Stimulated activated CD4-positive, alpha-beta T cell treated with anti-CD3 and anti-CD28 coated beads, Interleukin-1b, Interleukin-23, amount 100 ng/mL, for 4 hours (primary cell): ENCODE measurements at places on chromosomes 2 and 18.

DNA sequence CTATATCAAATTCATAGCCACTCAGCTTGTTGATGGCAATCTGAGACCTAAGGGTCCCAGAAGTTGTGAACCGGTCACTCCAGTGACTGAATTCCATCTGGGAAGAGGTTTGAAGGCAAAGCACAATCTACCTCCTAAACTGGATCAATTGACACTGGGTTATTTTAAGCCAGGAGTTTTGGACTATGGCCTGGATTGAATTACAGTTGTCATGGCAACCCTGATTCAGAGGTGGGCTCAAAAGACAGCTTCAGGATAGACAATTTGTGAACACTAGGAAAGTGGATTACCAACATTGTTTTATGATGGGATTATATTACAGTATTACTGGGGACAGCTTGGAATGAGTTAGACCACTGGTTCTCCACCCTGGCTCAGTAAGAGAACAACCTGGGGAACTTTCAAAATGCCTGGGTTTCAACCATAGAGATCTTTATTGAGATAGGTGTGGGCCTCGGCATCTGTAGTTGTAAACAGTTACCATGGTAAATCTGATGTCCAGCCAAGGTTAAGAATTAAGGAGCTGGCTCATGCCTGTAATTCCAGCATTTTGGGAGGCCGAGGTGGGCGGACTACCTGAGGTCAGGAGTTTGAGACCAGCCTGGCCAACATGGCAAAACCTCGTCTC is 58.8 kb downstream of the MFSD6 start:
- no peak for DNase-seq

- DNase-seq, result no peak
Measured at GRCh38 chr2:210363261-210363660, 48.3 kb upstream of the MYL1 start.

GRCh38 chr18:45722899-45723298 is 1.1 kb upstream of the SLC14A1 start:
- DNase-seq, result peak; percentile 46

- DNase-seq, result no peak
Measured at GRCh38 chr18:77262643-77263465, 13.2 kb downstream of the GALR1 start.

- DNase-seq, result no peak
Measured at GRCh38 chr2:1954061-1954460, 209.7 kb upstream of the PXDN start.

DNA sequence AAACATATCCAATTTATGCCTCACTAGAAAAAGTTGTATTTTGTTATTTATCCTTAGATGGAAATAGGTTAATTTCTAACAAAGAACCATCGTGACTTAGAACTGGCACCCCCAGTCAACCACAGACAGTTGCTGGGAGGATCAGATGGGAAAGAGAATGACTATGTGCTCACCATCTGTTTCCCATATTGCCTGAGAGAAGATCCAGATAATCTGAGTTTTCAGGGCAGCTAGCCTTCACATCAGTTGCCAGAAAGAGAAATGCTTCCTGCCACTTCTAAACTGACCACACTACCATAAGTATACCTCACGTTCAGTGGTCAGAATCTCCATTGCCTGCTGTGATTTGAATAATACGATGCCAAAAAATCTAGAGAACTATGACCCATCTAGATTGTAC is 28.4 kb upstream of the NEB start:
- no peak for DNase-seq

DNA sequence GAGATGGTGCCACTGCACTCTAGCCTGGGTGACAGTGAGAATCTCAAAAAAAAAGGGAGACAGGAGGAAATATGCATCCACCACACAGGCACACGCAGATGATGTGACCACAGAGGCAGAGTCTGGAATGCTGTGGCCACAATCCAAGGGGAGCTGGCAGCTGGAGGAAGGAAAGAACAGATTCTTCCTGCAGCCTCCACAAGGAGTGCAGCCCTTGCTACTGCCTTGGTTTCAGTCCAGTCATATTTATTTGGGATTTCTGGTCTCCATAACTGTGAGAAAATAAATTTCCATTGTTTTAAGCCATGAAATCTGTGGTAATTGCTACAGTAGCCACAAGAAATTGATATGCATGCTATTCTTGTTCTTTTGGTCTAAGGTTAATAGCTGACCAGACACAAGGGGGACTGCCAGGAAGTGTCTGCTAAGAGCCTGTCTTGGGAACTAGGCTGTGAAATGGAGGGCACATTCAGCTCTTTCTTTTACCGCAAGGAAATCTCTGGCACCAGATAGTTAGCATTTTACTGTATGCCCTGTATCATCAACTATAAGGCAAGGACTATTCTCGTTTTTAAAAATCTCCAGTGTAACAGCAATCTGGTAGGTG is 133.1 kb upstream of the SEC11C start:
- DNase-seq, result no peak

DNA sequence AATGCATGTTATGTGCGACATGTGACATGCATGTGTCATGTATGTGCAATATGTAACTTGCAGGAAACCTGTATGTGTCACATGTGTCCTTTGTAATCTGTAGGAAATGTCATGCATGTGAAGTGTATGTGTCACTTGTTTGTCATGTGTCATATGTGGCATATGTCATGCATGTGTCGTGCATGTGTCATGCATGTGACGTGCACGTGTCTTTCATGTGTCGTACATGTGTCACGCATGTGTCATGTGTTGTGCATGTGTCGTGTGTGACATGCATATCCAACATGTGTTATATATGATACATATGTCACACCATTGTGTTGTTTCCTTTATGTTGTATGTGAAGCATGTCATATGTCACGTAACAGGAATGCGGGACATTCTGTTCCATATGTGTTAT is 2153.2 kb upstream of the PIK3C3 start:
- DNase-seq, result no peak
